ENCODE measurements at places on chromosomes 1 and 21.

GRCh38 chr1:116453906-116454305 lies 80.9 kb downstream of the ATP1A1 start:
- no peak for DNase-seq

GRCh38 chr1:150487763-150488115 lies 520 bp downstream of the TARS2 start:
- no peak for DNase-seq

GRCh38 chr1:17075470-17076255 lies 21.8 kb upstream of the SDHB start:
- peak; percentile 36 for DNase-seq

GRCh38 chr1:168613691-168614231 lies 37.4 kb downstream of the XCL1 start:
- no peak for DNase-seq

GRCh38 chr1:156295391-156295947 lies at the start of gene GLMP:
GLMP (minus strand) TSS chr1:156295679; CDS start chr1:156295645, 34 bp downstream.
- DNase-seq, result peak; percentile 87

GRCh38 chr1:190046231-190046630 lies 431.4 kb downstream of the BRINP3 start:
- DNase-seq, result no peak

DNA sequence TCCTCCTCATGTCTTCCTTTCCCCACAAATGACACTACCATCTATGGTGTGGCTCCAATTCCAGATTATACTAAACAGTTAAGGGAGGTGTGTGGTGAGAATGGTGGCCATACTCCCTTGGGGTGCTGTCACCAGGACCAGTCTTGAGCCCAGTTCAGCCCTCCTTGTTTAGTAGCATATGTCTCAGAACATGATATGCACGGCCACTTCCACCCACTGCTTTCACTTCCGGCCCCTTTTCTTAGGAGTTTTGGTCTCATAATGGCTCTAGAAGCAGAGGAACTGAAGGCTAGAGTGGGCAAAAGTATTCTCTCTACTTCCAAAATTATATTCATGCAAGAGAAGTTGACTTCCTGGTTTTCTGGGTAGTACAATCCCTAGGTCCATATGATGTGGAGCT lies 45.3 kb upstream of the CACNA1E start:
- DNase-seq, result no peak

DNA sequence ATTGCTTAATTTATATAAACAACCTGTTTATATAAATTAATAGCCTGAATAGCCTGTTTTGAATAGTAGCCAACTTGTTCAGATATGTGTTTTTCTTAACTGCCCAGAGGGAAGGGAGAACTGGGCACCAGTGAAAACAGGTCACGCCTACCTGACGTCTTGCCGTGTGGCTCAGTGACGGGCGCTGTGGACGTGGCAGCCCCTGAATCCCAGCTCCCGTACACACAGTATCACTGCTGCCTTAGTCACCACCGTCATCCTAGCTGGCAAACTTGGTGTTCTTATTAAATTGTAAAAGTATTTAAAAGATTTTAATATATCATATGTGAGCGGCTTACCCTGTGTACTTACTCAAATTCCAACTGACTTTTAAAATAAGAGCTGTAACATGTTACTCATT lies 35.4 kb upstream of the TRAPPC10 start:
- peak; percentile 70 for DNase-seq

DNA sequence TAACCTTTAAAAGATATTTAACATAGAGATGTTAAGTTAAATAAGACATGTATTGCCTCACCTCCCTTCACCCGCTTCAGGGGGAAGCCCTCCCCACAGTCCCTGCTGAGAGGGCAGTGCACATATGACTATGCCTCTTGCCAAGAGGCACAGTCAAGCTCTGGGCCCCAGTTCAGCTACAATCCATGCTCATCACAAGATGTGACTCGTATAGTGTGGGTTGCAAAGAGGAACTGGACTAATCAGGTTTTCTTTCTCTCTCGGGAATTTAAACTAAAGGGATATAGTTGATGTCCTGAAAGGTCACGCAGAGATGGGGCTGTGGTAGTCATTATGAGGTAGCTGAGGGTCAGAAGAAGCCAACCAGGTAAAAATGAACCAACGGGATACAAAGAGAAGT lies 35.6 kb downstream of the LYST start:
- peak; percentile 68 for DNase-seq

DNA sequence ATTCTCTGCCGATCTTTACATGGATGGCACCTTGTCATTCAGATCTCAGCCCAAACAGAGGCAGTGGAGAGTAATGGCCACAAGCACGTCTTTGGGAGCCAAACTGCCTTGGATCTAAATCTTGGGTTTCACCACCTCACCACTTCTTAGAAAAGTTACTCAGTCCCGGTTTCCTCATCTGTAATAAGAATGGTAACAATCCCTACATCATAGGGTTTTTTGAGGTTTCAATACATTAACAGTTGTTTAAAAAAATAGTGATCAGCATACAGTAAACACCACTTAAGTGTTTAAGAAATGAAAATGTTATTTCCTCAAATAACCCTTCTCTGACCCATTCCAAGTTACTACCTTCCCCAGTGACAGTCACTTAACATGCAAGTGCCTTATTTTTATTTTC lies 38.5 kb upstream of the KCNA3 start:
- DNase-seq, result no peak

Measured in GM23248 (cell line).